ENCODE measurements at places on chromosomes 3 and 15. TPM values are rescaled to one million over a fixed set of nuclear protein-coding genes. Genes with fewer than 3 reads are reported as not detected.

DNA sequence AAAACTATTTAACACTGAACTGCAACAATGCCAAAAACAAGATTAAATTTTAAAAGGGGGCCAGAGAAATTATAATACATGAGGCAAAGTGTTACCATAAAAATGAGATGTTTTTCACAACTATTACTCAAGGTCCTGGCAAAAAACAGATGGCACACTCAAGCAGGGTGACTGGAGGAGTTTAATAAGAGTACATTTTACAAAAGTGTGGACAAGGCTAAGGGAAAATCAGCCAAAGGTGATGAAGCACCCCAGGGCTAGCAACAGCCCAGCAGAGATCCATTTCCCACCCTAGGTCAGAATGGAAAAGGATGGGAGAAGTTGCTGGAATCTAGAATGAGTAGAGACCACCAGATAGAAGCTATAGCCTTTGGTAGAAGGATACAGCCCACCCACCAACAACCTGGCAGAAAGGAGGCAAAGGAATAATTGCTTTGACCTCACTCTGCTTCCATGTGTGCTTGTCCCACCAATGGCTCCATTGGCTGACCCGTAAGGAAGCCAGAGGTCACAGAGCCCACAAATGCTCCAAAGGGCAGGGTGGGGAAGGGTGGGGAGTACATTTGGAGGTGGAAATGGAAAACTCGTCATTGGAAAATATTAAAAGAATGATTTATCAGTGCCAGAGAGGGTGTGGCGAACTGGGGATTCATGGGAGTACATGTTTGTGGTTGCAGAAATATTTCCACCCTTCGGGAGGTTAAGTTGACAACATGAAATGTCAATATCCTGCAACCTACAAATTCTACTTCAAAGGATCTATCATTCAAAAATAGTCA is 161.0 kb upstream of the UBE2E2 start:
- H3K27ac ChIP-seq, result no peak overlapping the region
- H3K36me3 ChIP-seq, result peaks cover 3% of the 10 kb centered on the region
- H3K4me3 ChIP-seq, result no peak overlapping the region
- H3K27me3 ChIP-seq, result no peaks in the 10 kb centered on the region
- H3K4me1 ChIP-seq, result peaks cover 5% of the 10 kb centered on the region

TOP2B gene
- total RNA-seq, result 203 TPM

DNA sequence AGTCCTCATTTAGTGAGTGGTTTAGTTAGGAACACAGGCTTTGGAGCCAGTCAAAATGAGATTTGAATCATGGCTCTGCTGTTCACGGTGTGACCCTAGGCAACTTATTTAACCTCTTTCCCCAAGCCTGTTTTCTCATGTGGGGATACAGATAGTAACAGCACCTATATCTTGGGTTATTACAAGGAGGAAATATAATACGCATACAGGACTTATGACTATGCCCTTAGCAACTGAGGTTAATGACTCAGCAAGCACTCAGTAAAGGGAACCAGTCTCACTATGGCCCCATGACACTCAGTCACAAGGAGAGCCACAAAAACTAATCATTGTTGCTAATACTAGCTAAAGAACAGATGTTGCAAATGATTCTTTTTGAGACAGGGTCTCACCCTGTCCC is 45.9 kb downstream of the SUMF1 start:
- no peak for DNase-seq
- H3K36me3 ChIP-seq, result peaks cover 5% of the 10 kb centered on the region
- H3K27me3 ChIP-seq, result no peaks in the 10 kb centered on the region
- H3K4me1 ChIP-seq, result peaks cover 7% of the 10 kb centered on the region

DNA sequence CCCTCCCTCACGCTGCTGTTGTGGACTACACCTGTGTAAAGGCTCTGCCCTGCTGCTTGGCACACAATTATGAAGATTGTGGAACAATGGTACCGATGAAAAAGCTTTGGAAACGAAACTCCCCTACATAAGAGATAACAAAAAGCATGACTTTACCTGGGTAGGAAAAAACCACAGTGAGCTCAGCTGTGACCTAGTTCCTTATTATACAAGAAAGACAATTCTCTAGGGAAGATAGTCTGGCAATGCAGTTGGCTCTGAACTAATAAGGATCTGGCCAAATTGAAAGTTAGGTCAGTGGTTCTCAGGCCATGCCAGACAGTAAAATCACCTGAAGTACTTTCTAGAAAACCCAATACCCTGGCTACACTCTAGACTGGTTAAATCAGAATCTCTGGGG is 16.1 kb downstream of the CLEC3B start:
- no peak overlapping the region for H3K27ac ChIP-seq
- H3K27me3 ChIP-seq, result peaks cover 11% of the 10 kb centered on the region
- no peaks in the 10 kb centered on the region for H3K36me3 ChIP-seq
- no peak overlapping the region for H3K4me3 ChIP-seq

RHCG gene
- 0.16 TPM for total RNA-seq

AGTR1 gene
- 0.34 TPM for total RNA-seq

GOLGA8Q gene
- 1.9 TPM for total RNA-seq

GRCh38 chr3:108432431-108432830 is 78.0 kb downstream of the MYH15 start:
- peaks cover 8% of the 10 kb centered on the region for H3K36me3 ChIP-seq
- H3K4me1 ChIP-seq, result peaks cover 2% of the 10 kb centered on the region
- H3K4me3 ChIP-seq, result no peak overlapping the region
- no peak for DNase-seq
- H3K27ac ChIP-seq, result no peak overlapping the region
